Activated CD4-positive, alpha-beta T cell treated with anti-CD3 and anti-CD28 coated beads, Interleukin-2, amount 50 U/mL, for 16 hours (primary cell): ENCODE measurements at places on chromosomes 7 and 10.

DNA sequence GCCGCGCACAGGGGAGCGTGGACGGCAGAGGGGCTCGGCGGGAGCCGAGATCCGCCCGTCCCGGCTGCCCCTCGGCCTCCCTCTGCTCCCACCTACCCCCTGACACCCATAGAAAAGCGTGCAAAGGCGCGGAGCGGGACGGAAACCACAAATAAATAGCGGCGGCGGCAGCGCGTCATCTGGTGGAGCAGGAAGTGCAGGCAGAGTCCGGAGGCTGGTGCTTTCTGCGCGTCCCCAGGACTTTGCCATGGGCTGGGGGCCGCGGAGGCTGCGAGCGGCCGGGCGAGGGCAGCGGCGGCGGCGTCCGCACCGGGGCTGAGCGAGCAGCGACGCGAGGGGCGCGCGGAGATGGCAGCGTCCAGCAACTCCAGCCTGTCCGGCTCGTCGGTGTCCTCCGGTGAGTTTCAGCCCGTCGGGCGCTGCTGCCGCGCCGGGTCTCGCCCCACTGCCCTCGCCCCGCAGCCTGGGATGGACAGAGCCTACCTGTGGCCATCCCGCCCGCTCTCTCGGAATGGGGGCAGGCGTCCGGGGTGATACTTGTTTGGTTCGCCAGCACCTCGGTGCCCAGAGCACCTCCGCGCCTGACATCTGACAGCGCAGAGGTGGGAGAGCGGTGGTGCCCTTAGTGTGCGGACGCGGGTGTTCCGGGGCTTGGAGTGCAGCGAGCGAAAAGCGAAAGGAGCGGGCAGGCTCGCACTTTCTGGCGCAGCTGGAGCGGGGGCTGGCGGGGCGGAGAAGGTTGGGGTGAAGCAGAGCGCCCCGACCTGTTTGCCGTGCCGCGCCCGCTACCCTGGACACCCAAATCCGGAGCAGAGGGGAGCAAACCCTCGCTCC, at the start of gene CHN2:
Gene CHN2 (plus strand): TSS at position 182 of the 834 bp plus-strand sequence.
- DNase-seq, result peak; percentile 39

GRCh38 chr10:101646364-101646763, 48.6 kb downstream of the FBXW4 start:
- DNase-seq, result no peak

DNA sequence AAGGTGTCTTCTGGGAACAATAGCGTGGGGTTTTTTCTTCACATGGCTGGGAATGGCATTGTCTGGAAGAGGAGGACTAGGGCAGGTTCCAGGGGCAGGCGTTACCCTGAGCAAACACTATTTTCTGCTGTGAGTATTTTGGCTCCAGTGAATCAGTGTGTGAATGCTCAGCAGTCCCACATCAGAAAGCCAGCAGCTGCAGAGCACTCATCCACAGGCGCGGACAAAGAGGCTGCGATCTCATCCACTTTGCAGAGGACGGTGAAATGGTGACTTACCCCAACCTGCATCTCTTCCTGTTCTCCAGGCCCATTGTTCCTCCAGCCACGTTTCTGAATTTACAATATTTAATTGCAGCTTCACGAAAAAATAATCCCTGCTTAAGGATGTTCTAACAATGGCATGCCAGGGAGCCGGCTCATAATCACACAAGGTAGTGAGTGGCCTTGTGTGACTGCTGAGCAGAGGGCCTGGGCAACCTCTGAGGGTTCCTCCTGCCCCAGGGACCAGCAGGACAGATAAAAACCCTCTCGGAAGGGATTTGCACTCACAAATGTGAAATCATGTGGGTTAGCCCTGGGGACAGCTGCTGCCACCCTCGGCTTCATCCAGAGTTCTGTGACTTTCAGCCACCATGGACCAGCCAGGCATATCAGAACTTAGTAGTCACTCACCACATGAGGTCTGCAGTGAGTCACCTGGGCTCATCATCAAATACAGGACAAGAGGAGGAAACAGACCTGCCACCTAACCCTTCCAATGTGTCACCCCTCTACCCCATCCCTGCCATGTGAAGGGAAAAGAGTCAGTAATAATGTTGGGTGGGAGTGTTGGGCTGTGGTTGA, 65.0 kb upstream of the EN2 start:
- no peak for DNase-seq

DNA sequence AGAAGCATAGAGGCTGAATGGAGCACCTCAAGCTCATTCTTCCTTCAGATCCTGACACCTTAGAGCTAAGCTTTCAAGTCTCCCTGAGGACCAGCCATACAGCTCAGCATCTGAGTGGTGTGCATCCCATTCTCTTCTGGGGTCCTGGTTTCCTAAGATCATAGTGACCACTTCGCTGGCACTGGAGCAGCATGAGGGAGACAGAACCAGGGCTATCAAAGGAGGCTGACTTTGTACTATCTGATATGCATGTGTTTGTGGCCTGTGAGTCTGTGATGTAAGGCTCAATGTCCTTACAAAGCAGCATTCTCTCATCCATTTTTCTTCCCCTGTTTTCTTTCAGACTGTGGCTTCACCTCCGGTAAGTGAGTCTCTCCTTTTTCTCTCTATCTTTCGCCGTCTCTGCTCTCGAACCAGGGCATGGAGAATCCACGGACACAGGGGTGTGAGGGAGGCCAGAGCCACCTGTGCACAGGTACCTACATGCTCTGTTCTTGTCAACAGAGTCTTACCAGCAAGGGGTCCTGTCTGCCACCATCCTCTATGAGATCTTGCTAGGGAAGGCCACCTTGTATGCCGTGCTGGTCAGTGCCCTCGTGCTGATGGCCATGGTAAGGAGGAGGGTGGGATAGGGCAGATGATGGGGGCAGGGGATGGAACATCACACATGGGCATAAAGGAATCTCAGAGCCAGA, 31.0 kb downstream of the PRSS2 start:
- DNase-seq, result no peak

GRCh38 chr10:35998026-35998425, 355.9 kb upstream of the FZD8 start:
- DNase-seq, result no peak

GRCh38 chr7:24284699-24285506, 913 bp downstream of the NPY start:
- no peak for DNase-seq

- DNase-seq, result no peak
These were observed 1.2 kb downstream of the MLXIPL start for GRCh38 chr7:73622909-73623797.

DNA sequence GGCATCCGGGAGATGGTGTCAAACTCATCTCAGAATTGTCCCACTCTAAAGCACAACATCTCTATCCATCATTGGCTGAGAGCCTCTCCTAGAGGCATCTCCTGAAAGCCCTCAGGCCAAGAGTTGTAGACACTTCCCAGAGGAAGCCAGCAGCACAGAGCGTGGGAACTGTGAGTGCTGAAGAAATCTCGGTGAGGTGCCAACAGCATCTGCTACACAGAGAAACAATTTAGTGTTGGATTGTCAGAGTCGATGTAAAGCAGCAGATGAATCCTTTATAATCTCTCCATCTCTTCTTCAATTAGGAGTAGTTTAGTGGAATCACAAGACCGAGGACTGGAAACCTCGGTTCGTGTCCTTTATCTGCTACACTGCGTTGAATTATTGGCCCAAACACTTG, 172.2 kb downstream of the C7orf25 start:
- no peak for DNase-seq

DNA sequence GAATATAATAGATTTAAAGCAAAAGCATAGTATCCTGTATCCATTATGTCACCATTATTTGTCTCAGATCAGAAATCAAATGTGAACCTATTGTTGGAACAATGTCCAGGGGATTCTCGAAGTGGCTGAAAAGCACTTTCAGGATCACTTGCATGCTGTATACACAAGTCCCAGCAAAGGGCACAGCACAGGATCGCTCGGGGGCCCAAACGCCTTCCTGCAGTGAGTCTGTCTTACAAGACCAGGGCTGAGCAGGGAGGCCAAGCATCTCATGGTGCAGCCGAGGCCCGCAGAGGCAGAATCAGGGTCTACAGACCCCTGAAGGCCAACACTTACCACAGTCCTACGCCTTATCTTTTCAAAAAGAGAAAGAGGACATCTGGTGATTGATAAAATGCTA, 92.3 kb downstream of the TNS3 start:
- DNase-seq, result no peak

DNA sequence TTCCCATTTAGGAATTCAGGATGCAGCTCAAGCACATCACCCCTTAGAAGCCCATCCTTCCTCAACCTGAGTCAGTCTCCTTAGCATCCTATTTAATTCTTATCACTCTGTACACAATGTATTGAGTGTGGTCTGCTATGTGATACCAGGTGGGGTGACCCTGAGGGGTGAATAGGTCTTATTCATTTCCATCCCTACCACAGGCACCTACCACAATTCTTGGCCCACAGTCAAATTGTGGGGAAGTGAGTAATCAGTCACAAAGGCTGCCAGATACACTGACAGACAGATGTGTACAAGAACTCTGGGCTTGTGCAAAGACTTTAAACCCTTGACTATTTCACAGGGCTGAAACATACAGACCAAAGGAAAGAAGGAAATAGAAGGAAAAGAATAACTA, 560.5 kb downstream of the PARD3 start:
- peak; percentile 51 for DNase-seq

GRCh38 chr10:124523901-124524300, 62.3 kb downstream of the LHPP start:
- no peak for DNase-seq

GRCh38 chr7:94069162-94069739, 65.1 kb upstream of the BET1 start:
- no peak for DNase-seq

GRCh38 chr7:151342102-151342646, 562 bp downstream of the NUB1 start:
- peak; percentile 64 for DNase-seq

- DNase-seq, result no peak
These were observed 3.9 kb upstream of the TMEM184A start for GRCh38 chr7:1559626-1560590.

DNA sequence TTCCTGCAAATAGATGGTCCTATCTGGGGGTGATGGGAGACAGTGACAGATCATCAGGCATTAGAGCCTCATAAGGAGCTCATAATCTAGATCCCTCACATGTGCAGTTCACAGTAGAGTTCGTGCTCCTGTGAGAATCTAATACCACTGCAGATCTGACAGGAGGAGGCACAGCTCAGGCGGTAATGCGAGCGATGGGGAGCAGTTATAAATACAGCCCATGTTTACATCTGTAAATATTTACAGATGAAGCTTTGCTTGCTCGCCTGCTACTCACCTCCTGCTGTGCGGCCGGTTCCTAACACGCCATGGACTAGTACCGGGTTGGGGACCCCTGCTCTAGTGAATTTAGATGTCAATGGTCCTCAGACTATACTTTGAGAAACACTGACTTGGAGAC, 17.0 kb upstream of the CDCA7L start:
- no peak for DNase-seq

DNA sequence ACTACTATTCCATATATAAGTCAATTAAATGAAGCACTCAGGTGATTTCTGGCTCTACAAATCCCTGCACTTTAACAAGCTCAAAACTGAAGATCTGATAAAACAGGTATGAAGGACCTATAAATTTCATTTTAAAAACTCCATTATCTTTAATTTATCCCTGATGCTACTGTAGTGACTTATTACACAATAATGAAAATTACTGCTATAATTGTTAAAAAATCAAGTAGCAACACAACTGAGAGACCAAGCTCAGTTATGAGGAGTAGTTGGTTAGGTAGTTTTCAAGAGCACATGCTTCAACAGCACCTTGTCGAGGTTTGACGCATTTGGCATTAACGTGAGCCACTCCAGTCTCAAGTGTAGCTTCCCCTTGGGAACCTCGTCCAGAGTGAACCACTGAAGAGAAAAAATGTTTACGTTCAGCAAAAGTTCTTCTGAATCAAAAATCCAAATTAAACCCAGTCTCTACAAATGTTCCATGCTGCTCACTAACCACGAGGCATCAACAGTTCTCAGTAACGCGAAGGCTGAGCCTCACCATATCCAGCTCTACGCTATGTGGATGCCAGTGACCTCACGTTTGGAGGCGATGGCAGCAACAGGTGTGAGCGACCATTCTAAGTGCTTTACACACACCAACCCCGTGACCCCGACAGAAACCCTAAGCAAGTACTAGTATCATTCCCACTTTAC, 55.3 kb upstream of the NCAPG2 start:
- DNase-seq, result no peak

GRCh38 chr7:12945901-12946300, 258.5 kb downstream of the ARL4A start:
- DNase-seq, result no peak

GRCh38 chr7:51304729-51305128, 11.9 kb downstream of the COBL start:
- no peak for DNase-seq

- DNase-seq, result no peak
These were observed 200.0 kb downstream of the HIBADH start for GRCh38 chr7:27462575-27463270.

DNA sequence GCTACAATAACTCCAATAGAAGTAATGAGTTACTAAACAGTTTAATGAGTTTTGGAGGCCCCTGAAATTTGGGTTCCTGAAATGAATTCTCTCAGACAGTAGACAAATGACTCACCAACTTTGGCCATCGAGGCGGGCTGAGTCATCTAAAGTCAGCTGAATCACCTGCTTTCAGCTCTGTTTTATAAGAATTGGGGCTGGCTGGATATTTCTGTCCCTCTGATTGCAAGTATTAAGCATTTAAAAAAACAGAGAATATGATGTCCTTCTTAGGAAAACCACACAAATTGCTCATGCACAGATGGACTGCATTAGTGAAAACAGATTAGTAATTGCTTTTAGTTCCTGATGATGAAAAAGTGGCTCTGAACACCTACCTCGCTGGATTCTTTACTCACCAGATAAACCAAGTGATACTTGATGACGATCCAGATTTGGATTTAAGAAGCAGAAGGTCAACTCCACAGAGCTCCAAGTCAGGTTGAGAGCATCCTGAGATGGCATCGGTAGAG, 59.1 kb downstream of the ZNF365 start:
- DNase-seq, result peak; percentile 86

DNA sequence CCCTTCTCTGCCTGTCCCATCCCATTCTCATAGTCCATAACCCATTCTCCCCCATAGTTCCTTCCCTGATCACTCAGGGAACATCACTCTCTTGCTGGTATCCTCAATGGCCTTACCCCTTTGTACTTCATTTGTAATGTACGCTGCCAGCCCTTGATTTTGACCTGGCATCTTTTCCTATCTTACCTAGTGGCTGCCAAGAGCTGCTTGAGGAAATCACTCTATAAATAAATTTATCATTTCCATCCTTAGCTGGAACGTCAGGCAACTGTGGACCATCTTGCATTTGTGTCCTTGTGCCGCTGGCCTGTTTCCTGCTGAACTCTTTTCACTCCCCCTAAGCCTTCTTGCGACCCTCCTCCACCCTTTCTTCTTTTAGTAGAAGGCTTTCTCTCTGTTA, 14.0 kb downstream of the CDK14 start:
- no peak for DNase-seq

GRCh38 chr7:158165711-158166110, 421.9 kb downstream of the PTPRN2 start:
- DNase-seq, result no peak

- DNase-seq, result no peak
These were observed 354.1 kb downstream of the DPP6 start for GRCh38 chr7:154406312-154406711.

DNA sequence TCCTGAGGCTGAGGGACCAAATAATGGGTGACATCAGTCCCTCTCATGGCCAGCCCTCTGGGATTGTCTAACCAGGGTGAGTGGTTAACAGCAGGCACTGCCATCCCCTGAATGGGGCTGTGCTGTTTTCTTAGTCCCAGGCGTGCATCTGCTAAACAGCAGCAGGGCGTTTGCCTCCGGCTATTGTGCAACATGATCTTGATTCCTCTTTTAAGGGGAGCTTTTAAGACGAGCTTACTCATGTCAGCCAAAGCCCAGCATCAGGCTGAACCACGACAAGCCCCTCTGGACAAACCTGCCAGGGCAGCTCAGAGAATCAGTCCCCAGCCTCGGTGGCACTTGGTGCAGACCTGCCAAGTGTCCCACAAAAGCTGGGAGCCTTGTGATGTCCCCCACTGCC, 16.2 kb upstream of the IGFBP3 start:
- no peak for DNase-seq
